ENCODE measurements at places on chromosomes 1 and 21.

- no peak for DNase-seq
Observed at GRCh38 chr21:42562816-42563215, 49.2 kb downstream of the SLC37A1 start.

GRCh38 chr1:171313835-171314320, at the start of gene FMO4:
TSS of gene FMO4 (plus strand) at chr1:171314183. CDS start at chr1:171319826, 5,643 bp downstream.
- peak; percentile 93 for DNase-seq

DNA sequence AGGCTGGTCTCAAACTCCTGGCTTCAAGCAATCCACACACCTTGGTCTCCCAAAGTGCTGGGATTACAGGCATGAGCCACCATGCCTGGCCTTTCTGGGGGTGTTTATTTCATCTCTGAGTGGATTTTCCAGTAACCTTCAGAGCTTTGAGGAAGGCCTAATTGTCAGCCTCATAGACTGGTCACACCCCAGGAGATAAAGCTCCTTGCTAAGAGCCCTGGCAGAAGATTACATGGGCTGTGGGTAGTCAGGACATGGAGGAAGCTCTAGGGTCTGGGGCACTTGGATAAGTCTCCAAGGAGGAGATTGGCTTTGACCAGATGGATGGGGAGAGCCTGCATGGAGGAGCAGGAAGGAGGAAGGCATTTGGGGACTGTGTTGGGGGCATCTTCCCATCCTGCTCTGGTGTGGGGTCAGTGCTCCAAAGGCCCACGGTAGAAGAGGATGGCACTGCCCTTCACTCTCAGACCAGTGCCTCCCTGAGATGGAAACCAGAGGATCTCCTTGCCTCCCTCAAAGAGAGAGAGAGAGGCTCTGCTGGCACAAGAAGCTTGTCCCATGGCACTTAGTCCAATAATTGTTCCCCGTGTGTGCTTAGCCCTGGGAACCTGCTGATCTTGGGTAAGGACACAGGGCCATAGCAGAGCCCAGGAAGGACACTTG, 14.7 kb upstream of the GSTM4 start:
- DNase-seq: no peak

- no peak for DNase-seq
Observed at GRCh38 chr1:186202271-186202764, 172.7 kb downstream of the TPR start.

- no peak for DNase-seq
Observed at GRCh38 chr1:99887890-99888289, 37.7 kb downstream of the AGL start.

- no peak for DNase-seq
Observed at GRCh38 chr1:204201348-204202040, 5.2 kb upstream of the KISS1 start.

DNA sequence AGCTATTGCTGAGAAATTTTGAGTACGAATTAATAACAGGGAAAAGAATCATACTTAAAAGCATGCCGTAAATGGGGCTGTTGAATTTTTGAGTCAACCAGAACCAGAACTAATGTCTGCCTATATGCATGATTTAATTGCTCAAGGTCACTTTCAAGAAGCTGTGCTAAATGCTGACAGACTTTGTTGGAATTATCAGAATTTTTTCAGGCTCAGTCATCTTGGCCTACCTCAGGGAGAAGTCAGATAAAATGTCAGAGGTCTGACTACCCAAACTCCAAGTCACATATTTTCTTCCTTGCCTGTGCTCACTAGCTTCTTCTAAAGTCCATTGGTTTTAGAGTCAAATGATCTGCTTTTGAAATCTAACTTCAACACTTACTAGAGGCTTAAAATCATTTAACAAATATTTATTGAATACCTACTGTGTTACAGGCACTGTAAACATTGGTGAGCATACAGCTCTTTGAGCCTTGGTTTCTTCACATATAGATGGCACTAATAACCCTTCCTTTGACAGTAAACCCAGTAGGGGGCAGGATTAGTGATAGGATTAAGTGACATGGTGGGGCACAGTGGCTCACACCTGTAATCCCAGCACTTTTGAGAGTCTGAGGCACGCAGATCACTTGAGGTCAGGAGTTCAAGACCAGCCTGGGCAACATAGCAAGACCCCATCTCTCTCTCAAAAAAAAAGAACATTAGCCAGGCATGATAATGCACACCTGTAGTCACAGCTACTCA, 121.2 kb upstream of the SLC44A3 start:
- peak; percentile 79 for DNase-seq

DNA sequence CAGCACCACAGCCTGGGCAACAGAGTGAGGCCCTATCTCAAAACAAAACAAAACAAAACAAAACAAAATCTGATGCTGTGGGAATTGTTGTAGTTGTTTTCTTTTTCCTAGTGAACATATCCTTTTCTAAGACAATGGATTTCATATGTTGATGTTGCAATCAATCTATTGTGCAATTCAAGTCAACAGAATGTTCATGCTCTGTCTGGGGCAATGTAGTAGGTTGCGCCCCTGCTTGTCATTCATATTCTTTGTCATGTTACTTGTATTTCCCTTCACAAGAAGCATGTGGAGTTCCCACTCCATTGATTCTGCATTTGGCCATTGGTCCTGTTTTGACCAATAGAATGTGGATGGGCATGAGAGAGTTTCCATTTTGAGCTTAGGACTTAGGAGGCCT, 223.9 kb downstream of the DUSP10 start:
- no peak for DNase-seq

DNA sequence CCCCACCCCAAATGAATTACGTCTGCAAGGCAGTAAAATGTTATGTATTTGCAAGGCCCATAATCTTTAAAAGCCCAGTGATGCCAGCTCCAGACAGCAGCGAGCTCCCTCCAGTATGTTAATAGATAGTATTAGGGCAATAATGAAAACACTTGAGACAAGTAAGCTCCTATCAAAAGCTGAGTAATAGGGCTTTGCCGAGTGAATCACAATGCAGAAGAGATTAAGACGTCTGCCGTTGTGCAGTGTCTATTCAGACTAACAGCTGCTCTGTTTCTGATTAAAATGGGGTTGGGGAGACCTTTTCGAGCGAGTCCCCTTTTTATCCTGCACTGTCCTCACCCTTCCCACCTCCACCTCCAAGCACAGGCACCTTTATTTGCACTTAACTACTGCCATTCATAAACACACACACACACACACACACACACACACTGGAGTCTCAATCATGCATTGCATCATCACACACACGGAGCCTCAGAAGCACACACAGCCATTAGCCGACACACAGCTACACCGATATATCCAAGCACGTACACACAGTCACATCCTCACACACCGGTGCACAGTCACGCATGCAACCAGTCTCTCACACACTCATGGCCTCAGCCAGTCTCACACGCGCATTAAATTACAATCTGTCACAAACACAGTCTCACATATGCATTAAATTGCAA, 46.0 kb upstream of the FOXO6 start:
- no peak for DNase-seq

DNA sequence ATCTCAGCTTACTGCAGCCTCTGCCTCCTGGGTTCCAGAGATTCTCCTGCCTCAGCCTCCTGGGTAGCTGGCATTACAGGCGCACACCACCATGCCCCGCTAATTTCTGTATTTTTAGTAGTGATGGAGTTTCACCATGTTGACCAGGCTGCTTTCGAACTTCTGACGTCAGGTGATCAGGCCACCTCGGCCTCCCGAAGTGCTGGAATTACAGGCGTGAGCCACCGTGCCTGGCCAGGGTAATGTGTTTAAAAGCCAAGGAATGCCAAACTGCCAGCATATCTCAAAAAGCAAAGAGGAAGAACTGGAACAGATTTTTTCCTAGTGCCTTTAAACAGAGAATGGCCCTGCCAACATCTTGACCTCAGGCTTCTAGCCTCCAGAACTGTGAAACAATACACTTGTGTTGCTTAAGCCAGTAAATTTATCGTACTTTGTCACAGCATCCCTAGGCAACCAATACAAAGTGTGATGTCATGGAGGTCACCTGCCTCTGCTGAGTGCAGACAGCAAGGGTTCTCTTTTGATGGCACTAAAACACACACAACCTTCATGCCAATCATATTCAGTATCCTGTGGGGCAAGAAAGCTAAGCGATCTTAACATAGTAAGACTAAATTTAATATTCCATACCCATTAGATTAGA, 858.3 kb upstream of the TMPRSS15 start:
- no peak for DNase-seq

GRCh38 chr1:211135342-211135950, 1.5 kb upstream of the KCNH1 start:
- peak; percentile 46 for DNase-seq

GRCh38 chr1:10497109-10497508, 22.4 kb downstream of the PEX14 start:
- DNase-seq: no peak

- no peak for DNase-seq
Observed at GRCh38 chr1:84141182-84142003, 2.7 kb upstream of the PRKACB start.

GRCh38 chr1:202047977-202048376, 37.6 kb downstream of the ELF3 start:
- no peak for DNase-seq

DNA sequence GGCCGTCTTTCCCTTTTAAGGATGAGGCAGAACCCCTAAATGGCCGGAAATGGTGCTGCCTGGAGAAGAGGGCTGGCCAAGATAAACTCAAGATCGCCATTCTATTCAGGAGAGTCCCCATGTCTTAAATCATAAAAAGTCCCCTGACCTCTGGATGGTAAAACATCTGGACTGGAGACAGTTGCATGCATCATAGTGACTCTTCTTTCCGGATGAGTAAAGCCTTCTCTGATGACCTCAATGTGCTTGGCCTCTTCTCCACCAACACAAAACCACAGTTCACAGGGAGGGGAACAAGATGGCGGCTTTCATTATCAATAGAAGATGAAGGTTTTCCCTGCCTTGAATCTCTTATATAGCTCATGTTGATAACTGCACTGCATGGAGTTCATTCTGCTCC, 27.5 kb upstream of the H6PD start:
- DNase-seq: peak; percentile 84

DNA sequence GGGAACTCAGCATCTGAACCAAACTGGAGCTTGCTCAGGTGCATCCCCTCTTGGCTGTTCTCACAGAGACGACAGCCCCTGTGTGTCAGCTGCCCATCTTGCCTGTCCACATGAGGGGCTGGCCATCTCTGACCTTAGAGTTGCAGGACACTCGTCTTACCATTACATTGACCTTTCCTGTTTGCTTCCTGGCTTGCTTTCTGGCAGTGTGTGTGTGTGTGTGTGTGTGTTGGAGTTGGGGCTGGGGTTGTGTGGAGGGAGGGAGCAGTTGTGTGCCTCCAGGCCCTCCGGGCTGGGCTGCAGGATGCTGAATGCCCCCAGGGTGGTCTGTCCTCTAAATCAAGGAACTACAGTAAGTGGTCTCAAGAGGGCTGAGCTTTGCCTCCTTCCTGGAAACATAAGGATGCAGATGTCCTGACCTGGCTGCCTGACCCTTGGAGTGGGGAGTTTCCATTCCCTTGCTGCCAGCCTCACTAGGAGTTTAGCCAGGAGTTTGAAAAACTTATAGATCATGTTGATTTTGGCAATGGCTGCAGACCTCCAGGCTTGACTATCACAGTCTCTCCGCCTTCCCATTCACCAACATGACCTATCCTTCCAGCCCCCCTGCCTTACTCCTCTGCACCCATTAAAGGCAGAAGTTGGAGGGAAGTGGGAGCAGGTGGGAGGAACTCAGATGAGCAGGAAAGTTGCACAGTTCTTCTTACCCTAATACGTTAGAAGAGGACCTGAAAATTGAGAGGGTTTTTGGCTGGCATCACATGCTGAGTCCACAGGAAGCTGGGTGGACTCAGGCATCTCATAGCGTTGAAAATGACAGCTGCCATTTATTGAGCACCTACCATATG, 19.0 kb downstream of the RASSF5 start:
- no peak for DNase-seq

DNA sequence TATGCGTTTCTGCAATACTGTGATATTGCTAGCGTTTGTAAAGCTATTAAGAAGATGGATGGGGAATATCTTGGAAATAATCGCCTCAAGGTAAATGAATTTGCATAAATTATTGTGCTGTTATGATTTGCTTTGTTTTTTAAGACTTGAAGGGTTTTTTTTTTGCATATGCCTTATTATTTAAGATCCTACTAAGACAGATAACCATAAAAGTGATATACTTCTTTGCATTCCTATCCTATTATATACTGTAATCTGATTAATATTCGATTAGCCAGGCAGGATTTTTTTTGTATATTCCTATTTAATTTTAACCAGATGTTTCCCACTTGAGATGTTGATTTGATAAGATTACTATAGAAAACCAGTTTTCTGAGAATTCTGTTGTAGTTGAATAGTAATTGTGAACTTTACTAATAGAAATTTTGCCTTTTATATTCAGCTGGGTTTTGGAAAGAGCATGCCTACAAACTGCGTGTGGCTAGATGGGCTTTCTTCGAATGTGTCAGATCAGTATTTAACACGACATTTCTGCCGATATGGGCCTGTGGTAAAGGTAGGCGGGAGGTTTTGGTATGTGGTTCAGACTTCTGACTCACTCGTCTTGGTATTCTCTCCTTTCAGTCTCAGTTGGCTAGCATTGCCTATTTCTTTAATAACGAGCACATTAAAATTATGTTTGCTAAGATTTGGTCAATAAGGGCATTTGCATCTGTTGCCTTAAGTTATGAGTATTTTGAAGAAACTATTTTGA, 56.8 kb downstream of the ZBTB17 start:
- peak; percentile 36 for DNase-seq

DNA sequence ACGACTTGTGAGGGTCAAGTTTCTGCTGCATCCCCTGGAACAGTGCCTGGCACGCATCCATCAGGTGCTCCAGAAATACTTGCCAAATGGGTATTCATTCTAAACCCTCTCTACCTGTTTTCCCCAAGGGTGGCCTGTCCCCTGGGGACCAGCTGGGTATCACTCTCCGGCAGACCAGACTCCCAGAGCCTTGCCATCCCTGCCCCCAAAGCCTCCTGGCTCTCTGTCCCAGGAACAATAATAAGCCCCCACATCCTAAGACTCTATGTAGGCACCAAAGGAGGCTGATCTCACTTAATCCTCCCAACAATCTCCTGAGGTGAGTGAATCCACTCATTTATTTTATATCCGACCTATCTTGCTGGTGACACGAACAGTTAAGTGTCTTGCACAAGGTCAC, 96.7 kb downstream of the MRPL37 start:
- DNase-seq: no peak

DNA sequence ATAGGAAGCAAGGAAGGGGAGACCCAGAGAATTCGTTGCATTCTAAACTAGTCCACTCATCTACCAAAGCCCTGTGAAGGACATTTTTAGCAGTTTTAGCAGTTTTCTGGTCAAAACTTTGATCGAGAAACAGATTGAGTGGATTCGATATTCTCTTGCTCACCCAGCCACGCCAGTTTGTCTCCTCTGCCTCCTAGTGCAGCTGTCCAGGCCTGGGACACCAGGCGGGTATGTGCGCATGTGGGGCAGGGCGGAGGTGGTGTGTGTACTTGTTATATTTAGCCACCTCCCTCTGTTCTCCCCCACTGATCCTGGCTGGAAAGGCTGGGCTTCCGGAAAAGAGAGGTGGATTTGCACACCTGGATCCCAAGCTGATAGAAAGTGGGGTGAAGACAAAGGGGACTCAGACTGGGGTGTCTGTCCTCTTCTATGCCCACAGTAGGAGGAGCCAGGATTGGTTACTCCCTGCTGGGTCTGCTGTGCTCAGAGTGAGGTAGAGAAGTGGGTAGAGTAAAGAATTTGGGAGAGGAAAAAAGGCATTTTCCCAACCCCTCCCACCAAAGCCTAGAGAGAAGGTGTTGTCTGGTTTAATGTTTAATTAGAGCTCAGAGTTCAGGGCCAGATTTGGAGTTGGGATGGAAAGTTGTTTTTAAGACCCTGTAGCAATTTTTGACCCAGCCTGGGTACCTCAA, 3.8 kb downstream of the LMNA start:
- DNase-seq: no peak

Measured in HS-5 (cell line).